ENCODE measurements at places on chromosomes 2 and 18.

DNA sequence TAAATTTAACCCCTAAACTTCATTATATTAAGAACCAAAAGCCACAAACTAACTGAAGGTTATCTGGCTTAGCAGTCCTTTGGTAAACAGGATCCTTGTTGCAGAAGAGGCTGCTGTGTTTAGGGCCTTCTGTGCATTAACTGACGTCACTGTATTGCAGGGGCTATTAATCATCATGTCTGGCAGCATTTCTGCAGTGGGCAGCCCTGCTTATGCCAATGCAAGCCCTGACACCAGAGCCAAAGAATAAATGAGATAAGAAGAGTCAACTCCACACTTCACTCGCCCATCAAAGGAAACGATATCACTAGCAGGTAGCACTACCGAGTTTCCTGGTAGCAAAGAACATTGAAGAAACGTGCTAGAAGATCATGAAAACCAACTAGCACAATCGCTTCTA is 110.6 kb downstream of the PLEKHM3 start:
- DNase-seq: no peak

GRCh38 chr2:151029406-151030157 is 232.1 kb downstream of the RBM43 start:
- no peak for DNase-seq

DNA sequence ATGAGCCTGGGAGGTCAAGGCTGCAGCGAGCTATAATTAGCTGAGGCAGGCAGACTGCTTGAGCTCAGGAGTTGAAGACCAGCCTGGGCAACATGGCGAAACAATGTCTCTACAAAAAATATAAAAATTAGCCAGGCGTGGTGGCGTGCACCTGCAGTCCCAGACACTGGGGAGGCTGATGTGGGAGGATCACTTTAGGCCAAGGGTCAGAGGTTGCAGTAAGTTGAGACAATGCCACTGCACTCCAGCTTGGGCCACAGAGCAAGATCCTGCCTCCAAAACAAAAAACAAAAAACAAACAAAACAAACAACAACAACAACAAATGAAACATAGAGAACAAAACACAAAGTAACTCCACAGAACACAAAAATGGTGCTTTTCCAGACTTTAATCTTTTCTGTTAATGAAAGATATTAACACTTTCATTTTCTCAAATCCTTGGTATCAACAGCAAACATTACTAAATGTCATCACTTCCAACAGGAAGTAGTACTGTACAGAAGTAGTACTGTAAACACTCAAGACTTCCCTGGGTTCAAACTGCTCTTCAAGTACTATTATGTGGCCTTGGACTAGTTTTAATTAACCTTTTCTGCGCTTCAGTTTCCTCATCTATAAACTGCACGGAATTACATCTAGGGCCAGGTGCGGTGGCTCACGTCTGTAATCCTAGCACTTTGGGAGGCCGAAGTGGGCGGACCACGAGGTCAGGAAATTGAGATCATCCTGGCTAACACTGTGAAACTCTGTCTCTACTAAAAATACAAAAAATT is 27.9 kb downstream of the PUM2 start:
- DNase-seq: no peak

GRCh38 chr18:36212301-36213171 is 25.2 kb downstream of the MOCOS start:
- DNase-seq: no peak

GRCh38 chr18:33652635-33653034 is 74.6 kb downstream of the ASXL3 start:
- no peak for DNase-seq

DNA sequence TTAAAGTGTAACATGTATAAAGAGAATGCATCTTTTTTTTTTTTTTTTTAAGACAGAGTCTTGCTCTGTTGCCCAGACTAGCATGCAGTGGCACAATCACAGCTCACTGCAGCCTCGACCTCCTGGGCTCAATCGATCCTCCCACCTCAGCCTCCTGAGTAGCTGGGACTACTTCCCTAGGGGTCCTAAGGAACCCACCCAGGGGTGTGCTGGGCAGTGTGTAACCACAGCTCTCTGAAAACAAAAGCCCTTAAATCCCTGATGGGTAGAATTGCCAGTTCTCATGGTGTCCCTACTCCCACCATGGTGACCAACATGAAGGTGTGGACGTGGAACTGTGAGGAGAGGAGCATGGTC is 105.6 kb upstream of the ST3GAL5 start:
- DNase-seq: no peak

DNA sequence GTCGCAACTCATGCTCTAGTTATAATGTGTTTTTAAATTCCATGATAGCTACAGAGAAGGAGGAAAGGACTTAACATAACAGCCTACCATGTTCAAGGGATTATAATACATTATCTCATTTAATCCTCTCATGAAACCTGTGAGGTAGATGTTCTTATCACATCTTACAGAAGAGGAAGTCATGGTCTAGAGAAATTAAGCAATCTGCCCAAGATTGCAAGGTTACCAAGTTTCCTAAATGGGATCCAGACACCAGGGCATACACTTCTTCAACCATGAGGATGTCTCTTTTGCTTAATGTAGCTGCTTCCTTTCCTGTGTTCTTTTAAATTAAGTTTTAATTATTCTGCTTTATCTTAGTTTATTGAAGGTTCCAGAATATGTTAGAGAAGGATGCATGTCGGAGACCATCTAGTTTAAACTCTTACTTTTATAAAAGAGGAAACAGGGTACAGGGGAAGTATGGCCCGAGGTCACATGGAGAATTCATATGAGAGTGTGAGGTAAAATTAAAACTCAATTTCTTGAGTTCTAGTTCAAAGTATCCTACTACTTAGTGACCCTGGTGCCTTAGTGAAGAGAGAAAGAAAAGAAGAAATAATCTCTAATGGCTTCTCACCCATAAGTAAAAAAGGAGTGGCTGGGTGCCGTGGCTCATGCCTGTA is 3.6 kb upstream of the IL1A start:
- no peak for DNase-seq

DNA sequence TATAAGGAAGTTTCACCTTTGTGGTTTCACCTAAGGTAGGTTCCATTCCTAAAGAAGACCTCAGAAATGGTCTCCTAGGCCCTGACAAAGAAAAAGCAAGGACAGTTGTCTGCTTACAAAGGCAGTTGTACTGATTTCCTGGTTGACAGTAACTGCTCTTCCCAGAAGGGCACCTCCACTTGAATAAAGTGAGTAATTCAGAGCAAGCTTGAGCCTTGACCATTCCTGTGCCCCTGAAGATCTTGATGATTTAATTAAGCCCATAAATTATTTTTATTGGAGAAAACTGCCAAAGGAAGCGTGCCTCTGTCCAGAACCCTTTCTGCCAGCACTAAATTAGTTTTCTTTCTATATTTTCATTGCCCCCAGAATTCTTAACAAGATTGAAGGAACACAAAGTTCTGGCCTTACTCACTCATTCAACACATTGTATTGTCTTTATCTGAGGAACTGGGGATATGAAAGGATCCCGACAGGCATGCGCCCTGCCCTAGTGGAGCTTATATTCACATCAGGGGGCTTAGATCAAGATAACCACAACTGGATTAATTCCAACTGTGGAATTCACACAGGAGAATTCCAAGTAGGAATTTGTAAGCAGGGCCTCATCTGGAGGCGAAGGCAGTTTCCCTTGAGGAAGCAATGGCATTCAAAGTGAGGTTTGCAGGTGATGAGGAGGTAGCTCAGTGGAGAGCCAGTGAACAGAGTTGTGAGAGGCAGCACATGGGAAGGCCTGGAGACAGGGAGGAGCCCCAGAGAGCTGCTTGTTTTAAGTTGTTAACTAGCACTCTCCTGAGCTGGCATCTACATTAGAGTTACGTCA is 21.2 kb downstream of the PTRHD1 start:
- no peak for DNase-seq
